EH (cell line): ENCODE measurements at places on chromosomes 5 and 9.

GRCh38 chr9:110626101-110626829 is 42.3 kb upstream of the MUSK start:
- DNase-seq, result peak; percentile 93

DNA sequence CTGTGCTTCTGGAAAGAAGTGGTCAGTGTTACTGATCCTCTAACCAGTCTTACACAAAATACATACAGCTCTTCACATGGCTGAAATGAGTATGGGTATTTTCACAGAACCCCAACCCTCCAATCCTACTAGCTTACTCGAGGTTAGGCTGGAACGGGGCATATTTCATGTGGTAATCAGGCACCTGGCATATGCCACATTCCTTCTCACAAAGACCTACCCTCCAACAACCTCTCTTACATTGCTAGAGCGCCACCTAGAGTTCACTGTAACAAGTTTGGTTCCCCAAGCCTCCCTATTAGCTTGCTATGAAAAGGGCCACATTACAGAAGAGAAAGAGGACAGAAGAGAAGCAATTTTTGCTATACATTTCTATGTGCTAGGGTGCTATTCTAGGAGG is 597.3 kb downstream of the PRELID2 start:
- peak; percentile 34 for DNase-seq

DNA sequence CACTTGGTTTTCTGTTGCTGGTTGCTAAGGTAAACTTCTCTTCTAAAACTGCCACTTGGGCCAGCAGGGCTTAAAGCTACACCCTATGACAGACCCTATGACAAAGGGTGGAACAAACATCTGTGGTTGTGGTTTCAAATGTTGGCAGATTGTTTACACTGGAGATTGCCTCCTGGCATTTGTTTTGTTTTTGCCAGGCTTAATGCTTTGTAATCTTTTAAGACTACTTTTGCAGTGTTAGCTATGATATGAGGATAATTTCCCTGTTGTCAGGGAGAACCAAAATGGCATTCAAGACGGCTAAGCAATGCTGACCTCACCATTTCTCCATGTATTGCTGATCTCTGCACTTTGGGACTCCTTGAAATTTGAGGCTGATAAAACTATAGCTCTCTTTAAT is 50.3 kb downstream of the MAMDC2 start:
- DNase-seq, result no peak

GRCh38 chr5:169012450-169012849 is 288.5 kb downstream of the SLIT3 start:
- DNase-seq, result no peak

DNA sequence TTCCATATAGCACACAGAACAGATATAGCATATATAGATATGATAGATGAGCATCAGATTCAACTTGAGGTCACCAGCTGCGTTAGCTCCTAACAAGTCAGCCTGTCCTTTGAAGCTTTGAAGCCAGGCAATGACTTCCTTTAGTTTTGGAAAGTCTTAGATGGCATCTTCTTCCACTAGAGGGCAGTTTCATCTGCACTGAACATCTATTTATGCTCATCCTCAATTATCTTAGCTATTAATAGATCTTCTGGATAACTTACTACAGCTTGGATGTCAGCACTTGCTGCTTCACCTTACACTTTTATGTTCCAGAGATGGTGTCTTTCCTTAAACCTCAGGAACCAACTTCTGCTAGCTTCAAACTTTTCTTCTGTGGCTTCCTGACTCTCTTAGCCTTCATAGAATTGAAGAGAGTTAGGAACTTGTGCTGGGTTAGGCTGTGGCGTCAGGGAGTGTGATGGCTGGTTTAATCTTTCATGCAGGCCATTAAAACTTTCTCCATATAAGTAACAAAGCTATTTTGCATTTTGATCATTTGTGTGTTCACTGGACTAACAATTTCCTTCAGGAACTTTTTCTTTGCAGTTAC is 1401.4 kb downstream of the EFNA5 start:
- peak; percentile 38 for DNase-seq

DNA sequence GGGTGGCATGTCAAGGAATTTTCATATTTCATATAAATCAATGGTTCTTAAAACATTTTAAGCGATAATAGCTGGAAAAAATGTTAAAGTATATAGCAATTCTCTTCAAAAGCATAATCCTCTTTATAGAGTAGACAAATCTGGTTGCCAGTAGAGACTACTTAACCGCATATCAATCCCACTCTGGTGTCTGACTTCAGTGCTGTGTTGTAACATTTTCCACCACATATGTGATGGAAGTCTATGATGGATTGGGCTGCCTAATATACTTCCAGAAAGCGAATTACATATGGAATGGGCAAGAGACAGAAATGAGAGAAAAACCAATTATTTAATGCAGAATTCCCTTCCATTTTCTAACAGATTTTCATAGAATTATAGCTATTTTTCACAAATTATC is 54.3 kb downstream of the FBN2 start:
- no peak for DNase-seq

DNA sequence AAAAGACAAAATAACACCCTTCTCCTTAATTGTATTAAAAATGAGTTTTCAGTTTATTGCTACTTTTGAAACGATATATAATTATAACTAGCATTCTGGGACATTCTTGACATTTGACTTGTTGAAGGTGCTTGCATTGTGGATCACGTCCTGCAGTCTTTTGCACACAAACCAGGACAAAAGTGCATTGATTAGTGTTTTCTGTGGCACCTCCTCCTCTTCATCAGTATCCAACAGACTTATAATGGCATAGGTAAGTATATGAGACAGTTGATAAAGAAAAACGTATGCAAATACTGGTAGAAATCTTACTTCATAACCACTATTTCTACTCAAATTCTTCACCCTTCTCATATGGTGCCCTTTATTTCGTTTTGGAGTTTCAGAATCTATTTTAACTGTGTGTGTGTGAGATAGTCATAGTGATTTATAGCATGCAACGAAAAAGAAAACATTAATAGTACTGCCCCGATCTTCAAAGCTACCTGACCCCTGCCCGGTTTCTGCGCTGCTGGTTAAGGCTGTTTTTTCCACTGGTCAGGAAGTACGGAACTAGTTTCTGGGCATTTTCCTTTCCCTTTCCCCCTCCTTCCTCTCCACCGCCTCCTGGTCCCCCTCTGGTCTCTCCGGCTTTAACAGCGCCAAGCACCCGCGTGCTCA is 639 bp upstream of the RASA1 start:
- DNase-seq, result no peak

DNA sequence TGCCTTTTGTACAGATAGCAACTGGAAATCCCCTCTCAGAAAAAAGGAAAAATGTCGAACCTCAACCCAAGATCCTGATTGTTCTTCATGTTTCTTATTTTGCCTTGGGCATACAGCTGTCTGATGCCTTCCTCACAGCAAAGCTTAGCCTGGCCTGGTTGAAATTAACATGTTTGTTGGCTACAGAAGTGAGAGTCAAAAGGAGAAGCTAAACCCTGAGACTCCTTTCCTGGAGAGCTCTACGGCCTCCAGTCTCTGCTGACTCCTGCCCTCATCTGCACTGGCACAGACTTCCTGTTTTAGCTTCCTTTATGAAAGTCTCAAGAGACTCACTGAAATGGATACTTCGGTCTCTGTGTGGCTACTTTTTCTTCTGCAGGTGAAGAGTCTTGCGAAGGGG is 186.7 kb downstream of the PARP8 start:
- no peak for DNase-seq

- DNase-seq, result no peak
These were observed 21.5 kb upstream of the LPCAT1 start for GRCh38 chr5:1545126-1545804.

DNA sequence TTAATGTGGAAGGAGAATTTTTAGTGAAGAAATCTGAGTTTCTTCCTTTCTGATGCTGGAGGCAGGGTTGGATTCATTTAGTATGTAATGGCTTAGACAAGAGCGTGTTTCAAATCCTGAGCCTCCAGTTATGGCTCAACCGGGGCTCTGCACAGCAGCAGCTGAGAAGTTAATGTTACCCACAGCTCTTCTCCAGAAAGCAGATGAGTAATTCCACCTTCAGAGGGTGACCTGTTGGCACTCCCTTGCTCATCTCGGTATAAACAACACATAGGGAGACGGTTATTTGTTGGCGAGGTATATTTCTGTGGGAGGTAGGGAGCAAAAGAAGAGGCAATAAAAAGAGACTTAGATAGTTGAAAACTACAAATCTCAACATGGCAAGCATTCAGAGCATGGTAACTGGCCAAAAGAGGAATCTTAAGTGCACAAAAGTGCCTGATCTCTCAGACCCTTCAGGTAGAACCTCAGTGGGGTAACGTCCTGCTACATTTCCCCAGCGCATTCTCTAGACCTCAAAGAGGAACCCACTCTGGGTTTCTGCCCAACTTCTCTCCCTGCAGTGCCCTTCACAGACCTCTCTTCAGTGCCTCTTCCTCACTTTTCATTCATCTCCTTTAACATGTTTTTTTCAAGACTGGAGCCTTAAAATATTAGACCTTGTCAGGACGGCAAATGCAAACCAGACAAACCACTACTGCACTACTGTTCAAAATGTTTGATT is 417.5 kb upstream of the ADAMTSL1 start:
- no peak for DNase-seq

GRCh38 chr9:91305596-91306295 is 56.0 kb downstream of the AUH start:
- no peak for DNase-seq

- DNase-seq, result no peak
These were observed 9.2 kb upstream of the TERT start for GRCh38 chr5:1304033-1304432.
